ENCODE measurements at places on chromosomes 12 and 14.

- DNase-seq = no peak
Measured at GRCh38 chr12:33296529-33296928, 143.1 kb downstream of the SYT10 start.

- DNase-seq = no peak
Measured at GRCh38 chr12:54082397-54082892, 28.8 kb downstream of the HOXC4 start.

DNA sequence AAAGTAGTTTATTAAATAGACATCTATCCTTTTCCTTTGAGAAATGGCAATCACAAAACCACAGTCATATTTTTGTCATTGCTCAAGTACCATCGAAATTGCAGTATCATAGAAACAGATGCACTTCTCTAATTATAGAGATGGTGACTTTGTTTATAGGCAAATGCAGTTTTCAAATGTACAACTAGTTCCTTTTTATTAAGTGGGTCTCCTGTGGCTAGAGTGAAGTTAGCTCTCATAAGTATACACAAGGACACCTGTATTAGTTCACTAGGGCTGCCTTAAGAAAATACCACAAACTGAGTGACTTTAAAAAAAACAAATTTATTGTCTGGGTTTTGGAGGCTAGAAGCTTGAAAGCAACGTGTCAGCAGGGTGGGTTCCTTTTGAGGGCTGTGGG is 62.8 kb downstream of the OTOGL start:
- DNase-seq = no peak

DNA sequence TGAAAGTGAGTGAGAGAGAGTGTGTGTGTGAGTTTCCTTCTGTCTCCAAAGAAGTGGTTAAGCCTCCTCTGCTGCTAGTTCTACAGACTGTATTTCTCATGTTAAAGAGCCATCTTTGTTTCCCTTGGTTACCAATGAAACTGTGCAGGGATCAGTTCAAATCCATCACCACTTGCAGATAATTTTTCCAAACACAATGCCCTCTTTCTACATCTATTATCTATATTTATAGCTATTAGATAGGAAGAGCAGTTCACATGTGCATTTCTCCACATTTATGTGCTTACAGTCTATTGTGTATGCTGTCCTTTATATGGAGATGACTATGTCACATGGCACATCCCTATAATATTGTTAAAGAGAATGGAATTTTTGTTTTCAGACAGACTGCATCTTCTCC is 2.2 kb upstream of the DAAM1 start:
- no peak for DNase-seq

DNA sequence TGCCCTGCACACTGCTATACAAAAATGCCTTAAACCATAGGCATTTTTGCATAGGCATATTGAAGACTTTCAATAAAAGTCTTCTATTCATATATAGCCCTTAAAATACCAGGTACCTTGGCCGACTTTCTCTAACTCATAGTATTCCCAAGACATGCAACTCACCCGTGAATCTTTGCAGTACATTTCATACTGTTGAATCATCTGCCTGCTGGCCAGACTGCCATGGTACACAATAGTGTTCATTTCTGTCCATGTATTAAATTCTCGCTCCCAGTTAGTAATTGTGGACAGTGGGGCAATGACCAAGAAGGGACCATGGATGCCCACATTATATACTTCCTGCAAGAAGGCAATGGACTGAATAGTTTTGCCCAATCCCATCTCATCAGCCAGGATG is 24.3 kb upstream of the SUPT16H start:
- no peak for DNase-seq

- no peak for DNase-seq
Measured at GRCh38 chr12:43899574-43899973, 63.7 kb downstream of the TMEM117 start.

- DNase-seq = no peak
Measured at GRCh38 chr12:112190231-112191025, 65.1 kb downstream of the TRAFD1 start.

- no peak for DNase-seq
Measured at GRCh38 chr12:20410734-20411133, 42.4 kb downstream of the PDE3A start.

- DNase-seq = no peak
Measured at GRCh38 chr14:58942516-58942915, 246.0 kb upstream of the DAAM1 start.

DNA sequence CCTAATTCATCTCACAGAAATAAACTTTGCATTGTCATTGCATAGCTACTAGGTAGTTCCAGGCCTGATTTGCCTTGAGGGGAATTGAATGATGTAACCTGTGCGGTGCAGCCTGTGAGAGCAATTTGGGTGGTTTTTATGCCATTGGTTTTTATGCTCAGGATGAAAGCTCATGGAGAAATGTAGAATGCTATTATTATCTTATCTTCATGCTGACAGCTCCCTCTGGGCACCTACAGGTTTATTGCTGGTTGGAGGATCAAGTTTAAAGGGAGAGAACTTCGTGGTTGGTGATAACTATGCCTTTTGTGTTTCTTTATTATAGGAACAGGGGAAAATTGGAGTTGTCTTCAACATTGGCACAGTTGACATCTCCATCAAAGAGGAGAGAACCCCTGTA is 547.9 kb downstream of the DIO2 start:
- DNase-seq = no peak

DNA sequence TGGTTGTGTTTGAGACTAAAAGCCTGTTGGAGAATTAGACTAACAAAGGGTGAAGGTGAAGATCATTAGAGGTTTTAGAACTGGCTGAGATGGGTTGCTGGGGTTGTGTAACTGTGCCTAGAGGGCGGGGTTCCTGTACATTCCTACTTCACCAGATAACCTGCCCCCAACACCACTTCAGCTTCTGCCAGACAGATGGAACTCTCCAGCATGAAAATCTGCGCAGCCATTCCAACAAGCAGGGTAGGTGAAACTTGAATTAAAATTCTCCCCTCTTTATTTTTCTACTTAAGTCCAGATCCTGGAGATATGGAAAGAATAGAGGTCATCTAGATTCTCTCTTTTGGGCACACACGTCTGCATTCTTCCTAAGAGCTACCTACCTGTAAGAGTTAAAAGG is 6.0 kb downstream of the FOXG1 start:
- DNase-seq = no peak

DNA sequence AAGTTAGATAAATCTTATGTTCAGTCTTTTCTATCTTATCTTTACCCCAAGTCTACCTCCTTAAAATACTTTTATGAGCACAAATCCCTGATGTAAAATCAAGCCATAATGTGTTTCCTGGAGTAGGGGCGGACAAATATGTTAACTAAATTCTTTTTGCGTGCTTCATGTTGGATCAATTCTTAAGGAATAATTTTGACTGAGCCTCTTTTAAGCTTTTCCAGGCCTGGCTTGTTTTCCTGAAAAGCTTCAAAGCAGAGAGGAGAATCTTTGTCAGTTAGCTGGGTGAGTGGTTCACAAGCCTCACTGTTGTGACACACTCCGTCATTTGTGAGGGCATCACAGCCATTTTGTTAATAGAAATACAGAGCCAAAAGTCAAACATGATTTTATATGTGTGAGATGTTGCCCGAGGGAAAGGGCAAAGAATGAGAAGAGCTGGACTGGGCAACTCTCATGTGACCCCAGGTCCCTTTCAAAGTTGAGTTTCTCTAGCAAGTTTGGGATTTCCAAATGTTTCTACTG is 468.9 kb downstream of the RGS6 start:
- no peak for DNase-seq

- peak; percentile 26 for DNase-seq
Measured at GRCh38 chr14:50964683-50965390, 20.6 kb upstream of the PYGL start.

Data from midbrain (tissue), 1 donor.